ENCODE measurements at places on chromosomes 12 and 14.

- no peaks in the 10 kb centered on the region for H3K36me3 ChIP-seq
- no peak overlapping the region for H3K27ac ChIP-seq
- H3K4me3 ChIP-seq = no peak overlapping the region
Measured at GRCh38 chr12:52603314-52603713, 2.1 kb upstream of the KRT72 start.

DNA sequence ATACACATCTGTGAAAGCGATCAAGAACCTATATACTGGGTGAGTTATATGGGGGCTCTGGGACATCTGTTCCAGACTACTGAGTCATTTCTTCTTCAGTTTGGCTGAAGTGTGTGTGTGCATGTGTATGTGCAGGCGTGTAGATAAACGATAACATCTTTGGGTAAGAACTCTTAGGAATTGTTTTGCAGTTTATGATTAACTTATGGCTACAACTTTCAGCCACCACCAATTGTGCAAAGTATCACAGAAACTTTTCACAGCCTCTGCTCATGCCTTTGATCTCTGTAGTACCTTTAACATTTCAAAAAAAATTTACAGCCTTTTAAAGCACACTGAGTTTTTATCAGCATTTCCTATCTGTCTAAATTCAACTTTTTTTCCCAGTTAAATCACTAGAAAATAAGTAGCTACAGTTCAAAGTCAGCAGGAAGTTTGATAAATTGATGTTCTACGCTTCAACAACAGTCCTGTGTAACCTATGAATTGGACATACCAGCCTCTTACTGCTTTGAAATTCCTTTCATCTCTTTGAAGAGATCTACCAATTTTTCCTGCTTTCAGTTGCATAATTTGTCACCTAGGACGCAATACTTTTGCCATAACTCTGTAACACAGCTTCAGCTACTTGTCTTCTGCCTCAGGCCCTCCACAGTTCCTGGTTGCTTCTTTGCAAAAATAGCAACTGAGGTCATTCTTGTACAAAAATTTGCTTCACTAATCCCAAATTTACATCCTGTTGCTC lies 43.0 kb downstream of the PPM1H start:
- no peak overlapping the region for H3K4me3 ChIP-seq
- H3K27me3 ChIP-seq = no peaks in the 10 kb centered on the region
- no peak overlapping the region for H3K27ac ChIP-seq
- DNase-seq = no peak
- no peaks in the 10 kb centered on the region for H3K36me3 ChIP-seq
- H3K4me1 ChIP-seq = no peaks in the 10 kb centered on the region

DNA sequence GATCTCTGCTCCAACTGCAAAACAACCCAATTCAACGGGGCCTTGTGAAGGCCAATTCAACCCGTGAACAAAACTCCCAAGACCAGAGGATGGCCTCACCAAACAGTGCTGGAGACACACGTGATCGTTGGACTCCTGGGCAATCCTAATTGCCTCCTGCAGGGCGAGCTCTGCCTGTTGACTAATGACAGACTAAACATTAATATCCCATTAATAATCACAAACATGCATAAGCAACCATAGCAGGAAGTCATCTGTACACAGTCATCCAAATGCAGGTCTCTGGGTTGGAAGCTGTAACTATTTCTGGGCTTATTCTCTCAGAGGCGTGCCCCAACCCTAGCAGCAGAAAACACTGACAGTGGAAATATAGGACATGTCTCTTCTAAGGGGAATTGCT lies 21.0 kb downstream of the ANAPC5 start:
- no peaks in the 10 kb centered on the region for H3K27me3 ChIP-seq
- H3K4me3 ChIP-seq = no peak overlapping the region
- no peak for DNase-seq
- H3K27ac ChIP-seq = no peak overlapping the region

DNA sequence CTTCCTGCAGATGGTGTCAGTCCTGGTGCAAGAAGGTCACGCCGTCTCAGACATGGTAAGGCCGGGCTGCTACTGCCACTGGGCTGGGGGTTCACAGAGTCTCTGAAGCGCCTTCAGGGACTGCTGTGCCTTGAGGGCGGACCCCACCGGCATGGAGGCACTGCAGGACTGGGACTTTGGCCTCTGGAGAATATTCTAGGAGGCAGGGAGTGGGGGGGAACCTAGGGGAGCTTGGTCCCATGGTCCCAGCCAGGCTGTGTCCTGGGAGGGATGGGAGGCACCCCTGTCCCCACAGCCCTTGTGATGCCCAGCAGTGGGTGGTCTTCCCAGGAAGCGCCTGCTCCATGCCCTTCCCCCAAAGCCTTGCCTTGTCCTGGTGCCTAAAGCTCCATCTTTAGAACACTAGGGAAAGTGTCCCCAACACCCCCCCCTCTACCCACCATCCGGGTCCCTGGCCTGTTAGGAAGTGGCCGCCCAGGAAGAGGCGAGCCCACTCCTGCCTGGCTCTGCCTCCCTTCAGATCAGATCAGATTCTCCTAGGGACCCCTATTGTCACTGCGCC lies 1.5 kb downstream of the AMN start:
- DNase-seq = no peak
- peaks cover 21% of the 10 kb centered on the region for H3K4me1 ChIP-seq
- no peaks in the 10 kb centered on the region for H3K36me3 ChIP-seq
- no peak overlapping the region for H3K27ac ChIP-seq
- no peak overlapping the region for H3K4me3 ChIP-seq

DNA sequence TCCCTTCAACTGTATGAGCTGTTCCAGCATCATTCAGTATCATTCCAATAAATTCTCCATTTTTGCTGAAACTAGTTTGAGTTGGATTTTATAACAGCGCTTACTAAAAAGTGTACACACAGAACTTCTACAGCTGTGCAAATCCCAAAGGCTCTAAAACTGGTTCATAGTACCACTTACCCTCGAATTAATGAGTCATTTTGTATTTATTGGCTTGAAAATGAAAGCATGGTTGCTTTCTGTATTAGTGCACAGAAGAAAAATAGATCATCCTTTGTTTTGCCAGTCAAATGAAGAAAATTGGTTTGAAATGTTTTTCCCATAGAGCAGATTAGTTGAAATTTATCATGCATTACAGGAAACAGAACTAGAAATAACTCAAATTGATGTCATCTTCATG lies 268.3 kb upstream of the CPNE8 start:
- no peak overlapping the region for H3K4me3 ChIP-seq
- no peak for DNase-seq
- H3K4me1 ChIP-seq = no peaks in the 10 kb centered on the region
- H3K36me3 ChIP-seq = no peaks in the 10 kb centered on the region

- no peak for DNase-seq
- peaks cover 46% of the 10 kb centered on the region for H3K4me1 ChIP-seq
- H3K4me3 ChIP-seq = no peak overlapping the region
- no peak overlapping the region for H3K27ac ChIP-seq
- no peaks in the 10 kb centered on the region for H3K36me3 ChIP-seq
Measured at GRCh38 chr12:116594325-116595038, 35.3 kb downstream of the MAP1LC3B2 start.

- no peaks in the 10 kb centered on the region for H3K27me3 ChIP-seq
- H3K4me1 ChIP-seq = no peaks in the 10 kb centered on the region
- H3K36me3 ChIP-seq = no peaks in the 10 kb centered on the region
- H3K4me3 ChIP-seq = no peak overlapping the region
- no peak for DNase-seq
- H3K27ac ChIP-seq = no peak overlapping the region
Measured at GRCh38 chr12:128930606-128931005, 77.3 kb downstream of the GLT1D1 start.

DNA sequence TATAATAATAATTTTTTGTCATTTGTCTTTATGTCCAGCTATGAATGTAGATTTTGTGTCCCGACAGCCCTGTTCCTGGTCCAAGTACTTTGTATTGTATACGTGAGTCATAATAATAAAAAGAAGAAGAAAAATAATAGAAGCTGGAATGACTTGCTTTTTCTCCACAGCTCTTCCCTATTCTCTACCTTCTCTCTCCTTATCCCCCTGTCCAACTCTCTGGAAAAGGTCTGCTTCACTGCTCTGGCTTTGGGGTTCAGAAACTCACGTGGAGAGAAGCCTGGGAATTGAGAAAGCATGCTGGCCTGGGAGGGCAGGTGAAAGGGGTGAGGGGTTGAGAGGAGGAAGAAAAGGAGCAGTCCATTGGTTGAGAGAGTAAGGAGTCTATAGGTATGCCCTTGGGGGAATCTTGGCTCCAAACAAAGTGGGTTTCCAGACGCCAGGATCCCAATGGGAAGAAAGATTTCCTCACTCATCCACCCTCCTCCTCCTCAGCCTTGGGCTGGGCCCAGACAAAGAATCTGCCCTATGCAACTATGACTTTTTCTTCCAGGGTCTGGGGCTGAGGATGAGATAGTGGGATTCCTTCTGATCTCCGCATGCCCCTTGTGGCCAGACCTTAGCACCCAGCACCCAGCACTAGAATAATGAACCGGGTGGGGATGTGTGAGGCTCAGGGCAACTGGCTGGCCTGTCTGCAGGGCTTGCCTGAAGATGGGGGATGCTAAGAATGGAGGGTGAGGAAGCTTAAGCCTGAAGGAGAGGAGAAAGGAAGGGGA lies 4.0 kb downstream of the HOXC8 start:
- H3K27me3 ChIP-seq = peaks cover 100% of the 10 kb centered on the region
- no peaks in the 10 kb centered on the region for H3K36me3 ChIP-seq
- DNase-seq = no peak
- H3K4me3 ChIP-seq = no peak overlapping the region
- peaks cover 7% of the 10 kb centered on the region for H3K4me1 ChIP-seq
- no peak overlapping the region for H3K27ac ChIP-seq

DNA sequence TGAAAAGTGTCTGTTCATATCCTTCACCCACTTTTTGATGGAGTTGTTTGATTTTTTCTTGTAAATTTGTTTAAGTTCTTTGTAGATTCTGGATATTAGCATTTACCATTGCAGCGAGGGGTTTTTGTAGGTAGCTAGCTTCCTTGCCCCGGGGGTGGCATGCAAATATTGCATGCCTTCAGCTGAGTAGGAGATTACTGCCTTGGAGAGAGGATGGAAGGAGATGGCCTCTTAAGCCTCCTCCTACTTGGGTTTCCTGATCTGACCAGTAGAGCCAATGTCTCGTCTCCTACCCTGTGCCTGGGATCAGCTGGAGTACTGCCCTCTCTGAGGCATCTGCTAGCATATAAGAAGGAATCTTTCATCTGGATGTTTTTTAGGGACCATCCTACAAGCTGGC lies 134.4 kb upstream of the CCND2 start:
- peaks cover 65% of the 10 kb centered on the region for H3K4me1 ChIP-seq
- no peaks in the 10 kb centered on the region for H3K27me3 ChIP-seq
- no peak for DNase-seq
- no peak overlapping the region for H3K27ac ChIP-seq
- no peak overlapping the region for H3K4me3 ChIP-seq

- DNase-seq = peak; percentile 11
- H3K4me1 ChIP-seq = no peaks in the 10 kb centered on the region
- no peaks in the 10 kb centered on the region for H3K27me3 ChIP-seq
- no peak overlapping the region for H3K4me3 ChIP-seq
- no peak overlapping the region for H3K27ac ChIP-seq
Measured at GRCh38 chr14:46769292-46769691, 117.7 kb upstream of the RPL10L start.

DNA sequence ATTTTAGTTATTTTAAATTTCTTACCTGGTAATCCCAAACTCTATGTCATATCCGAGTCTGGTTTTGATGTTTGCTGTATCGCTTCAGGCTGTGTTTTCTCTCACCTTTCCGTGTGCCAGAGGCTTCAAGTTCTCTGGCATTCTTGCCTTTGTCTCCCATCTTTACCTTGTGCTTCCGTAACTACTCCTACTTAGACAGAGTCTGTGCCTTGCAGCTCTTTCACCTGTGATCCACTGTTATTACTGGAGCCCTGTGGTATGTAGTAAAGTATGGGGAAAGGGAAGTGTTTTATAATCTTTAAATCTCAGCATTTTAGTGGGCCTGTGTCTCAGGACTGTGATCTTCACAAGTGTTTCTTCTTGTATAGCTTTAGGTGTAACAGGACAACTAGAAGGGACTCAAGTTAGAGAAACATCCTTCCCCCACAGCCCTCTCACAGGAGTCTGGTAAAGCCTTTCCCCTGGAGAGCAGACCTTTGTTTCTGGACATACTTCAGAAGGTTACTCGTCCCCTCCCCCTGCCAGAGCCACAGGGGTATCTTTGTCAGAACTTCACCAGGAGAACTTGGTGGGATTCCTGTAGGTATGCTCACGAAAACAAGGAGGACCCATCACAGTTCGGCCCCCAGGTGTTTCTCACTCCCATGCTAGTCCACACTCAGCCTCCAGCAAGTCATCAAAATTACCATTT lies 11.1 kb downstream of the IFNG start:
- H3K27me3 ChIP-seq = no peaks in the 10 kb centered on the region
- H3K36me3 ChIP-seq = no peaks in the 10 kb centered on the region
- no peak overlapping the region for H3K4me3 ChIP-seq
- H3K4me1 ChIP-seq = no peaks in the 10 kb centered on the region
- H3K27ac ChIP-seq = no peak overlapping the region

GRCh38 chr14:50007123-50007903 lies 109.1 kb downstream of the VCPKMT start:
- no peaks in the 10 kb centered on the region for H3K36me3 ChIP-seq
- no peak overlapping the region for H3K4me3 ChIP-seq
- no peak for DNase-seq
- no peaks in the 10 kb centered on the region for H3K27me3 ChIP-seq
- peaks cover 9% of the 10 kb centered on the region for H3K4me1 ChIP-seq
- H3K27ac ChIP-seq = no peak overlapping the region

DNA sequence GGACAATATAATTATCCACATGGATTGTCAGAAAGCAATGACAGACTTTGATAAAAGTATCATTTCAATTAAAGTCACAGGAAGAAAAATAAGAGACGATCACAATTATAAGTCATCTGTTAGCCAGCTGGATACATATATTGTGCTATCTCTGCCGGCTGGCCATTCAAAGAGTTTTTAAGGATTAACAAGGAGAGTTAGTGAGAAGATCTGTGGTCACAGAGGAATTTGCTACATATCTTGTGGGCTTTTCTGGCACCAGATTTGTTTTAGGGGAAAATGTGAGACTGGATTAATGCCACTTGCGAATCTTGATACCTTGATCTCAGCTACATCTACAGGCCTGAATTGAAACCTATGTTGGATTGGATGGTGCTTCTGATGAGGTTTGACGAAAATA lies 90.9 kb upstream of the MANSC4 start:
- H3K4me1 ChIP-seq = no peaks in the 10 kb centered on the region
- no peaks in the 10 kb centered on the region for H3K36me3 ChIP-seq
- DNase-seq = no peak
- H3K27me3 ChIP-seq = no peaks in the 10 kb centered on the region

DNA sequence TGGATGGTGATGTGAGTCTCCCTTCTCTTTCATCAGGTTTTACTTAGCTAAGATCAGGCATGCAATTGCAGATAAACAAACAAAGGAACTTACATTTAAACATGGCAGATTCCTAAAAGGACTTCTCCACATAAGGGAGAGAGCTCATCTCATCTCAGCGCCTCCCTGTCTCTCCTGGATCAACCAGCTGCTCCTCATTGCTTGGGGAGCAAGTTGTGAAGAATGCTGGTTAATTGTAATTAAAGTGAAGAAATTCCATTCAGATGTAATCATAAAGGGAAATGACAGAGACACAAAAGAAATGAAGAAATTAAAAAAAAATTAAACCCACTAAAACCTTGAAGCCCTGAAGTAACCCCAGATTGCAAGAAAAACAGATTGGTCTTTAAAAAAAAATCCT lies 104.4 kb upstream of the DIO2 start:
- H3K27ac ChIP-seq = no peak overlapping the region
- H3K4me1 ChIP-seq = no peaks in the 10 kb centered on the region
- no peaks in the 10 kb centered on the region for H3K27me3 ChIP-seq
- H3K36me3 ChIP-seq = no peaks in the 10 kb centered on the region
- DNase-seq = no peak
